ENCODE measurements at places on chromosomes 5 and 9.

GRCh38 chr5:150065346-150065745, 21.0 kb downstream of the CSF1R start:
- DNase-seq: no peak

GRCh38 chr5:127957701-127958239, 125.8 kb upstream of the SLC12A2 start:
- no peak for DNase-seq

- no peak for DNase-seq
Observed at GRCh38 chr5:149053072-149053695, 9.7 kb downstream of the SH3TC2 start.

DNA sequence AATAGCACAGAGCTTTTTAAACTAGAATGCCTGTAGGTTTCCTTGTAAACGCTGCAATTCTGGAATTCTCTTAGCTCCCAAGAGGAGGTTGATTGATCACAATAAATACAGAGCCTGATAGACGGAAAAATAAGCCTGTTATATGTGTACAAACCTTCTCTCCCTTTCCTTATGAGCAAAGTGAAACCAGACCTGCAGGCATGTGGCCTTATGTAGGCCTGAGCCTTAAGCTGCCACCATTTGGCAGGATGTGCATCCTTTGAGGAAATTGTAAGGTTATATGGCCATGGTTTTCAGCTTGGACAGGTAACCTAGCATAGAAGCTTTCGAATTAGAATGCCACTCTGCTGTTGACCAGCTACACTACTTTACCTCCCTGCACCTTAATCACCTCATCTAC, 49.1 kb downstream of the PRKACG start:
- no peak for DNase-seq

DNA sequence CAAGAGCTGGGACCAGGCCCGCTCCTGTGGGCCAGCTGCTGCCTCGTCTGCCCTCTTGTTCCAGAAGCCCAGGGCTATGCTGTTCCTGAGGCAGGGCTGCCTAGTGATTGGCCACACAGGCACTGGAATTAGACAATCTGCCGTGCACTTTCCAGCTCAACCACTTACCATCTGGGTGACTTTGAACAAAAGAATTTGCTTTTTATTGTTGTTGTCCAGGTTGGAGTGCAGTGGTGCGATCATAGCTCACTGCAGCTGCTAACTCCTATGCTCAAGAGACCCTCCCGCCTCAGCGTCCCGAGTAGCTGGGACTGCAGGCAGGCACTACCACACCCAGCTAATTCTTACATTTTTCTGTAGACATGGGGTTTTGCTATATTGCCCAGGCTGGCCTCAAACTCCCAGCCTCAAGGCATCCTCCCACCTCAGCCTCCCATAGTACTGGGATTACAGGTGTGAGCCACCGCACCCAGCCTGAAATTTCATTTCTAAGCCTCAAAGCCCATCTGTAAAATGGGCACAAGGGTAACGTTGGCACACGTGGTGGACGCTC, 1.2 kb upstream of the NEK6 start:
- DNase-seq: no peak

DNA sequence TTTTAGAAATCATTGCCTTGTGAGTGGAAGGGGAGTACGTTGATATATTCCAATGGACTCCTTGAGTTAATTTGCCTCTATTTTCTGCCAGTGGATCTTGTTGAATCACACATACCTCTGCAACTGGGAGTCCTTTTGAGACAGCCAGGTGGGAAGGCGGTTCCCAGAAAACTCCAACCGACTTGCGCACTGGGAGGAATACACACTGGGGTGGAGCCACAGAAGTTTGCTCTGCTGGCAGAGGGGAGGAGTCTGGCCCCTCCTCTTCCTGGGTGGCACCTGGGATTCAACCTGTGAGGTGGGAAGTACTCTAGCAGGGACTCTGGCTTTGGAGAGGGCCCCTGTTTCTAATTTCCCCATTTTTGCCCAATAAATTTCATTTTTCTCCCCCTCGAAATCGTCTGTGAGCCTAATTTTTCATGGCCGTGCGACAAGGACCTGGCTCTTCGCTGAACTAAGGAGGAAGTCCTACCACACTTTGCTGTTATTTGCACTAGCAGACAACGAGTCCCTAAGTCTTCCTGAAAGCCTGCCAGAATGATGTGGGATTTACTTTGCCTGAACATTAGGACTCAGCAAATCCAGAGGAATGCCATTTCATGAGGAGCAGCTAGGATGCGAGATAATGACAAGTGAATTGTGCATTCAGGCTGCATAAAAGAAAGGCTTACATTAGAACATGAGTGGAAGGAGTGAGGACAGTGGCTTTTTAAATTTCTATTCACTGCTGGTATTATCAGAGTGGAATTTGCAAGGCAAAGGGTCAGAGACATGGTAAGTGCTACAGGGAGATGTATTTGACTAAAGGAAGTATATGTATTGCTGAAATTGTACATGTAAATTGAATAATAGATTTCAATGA, 67.2 kb downstream of the PRLR start:
- DNase-seq: no peak

- no peak for DNase-seq
Observed at GRCh38 chr5:149229298-149229937, 42.2 kb upstream of the AFAP1L1 start.

- no peak for DNase-seq
Observed at GRCh38 chr5:168833936-168834335, 254.8 kb upstream of the PANK3 start.

DNA sequence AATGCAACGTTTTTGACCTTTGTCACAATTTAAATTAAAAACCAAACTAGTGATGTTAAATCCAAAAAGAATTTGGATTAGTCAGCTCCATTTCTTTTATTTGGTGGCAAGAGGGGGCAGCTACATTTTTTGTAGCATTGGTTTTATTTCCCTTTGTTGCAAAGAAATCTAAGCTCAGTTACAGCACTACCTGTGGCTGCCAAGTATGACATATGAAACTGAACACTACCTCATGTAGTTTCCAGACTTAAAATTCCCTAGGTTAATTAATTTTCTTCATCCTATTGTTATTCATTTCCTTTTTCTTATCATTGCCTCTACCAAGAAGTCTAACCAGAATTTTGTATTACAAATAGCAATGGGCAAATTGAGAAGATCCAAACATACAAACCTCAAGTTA, 393.5 kb downstream of the BRINP1 start:
- DNase-seq: no peak

- DNase-seq: no peak
Observed at GRCh38 chr5:7878381-7878873, 9.5 kb downstream of the MTRR start.

DNA sequence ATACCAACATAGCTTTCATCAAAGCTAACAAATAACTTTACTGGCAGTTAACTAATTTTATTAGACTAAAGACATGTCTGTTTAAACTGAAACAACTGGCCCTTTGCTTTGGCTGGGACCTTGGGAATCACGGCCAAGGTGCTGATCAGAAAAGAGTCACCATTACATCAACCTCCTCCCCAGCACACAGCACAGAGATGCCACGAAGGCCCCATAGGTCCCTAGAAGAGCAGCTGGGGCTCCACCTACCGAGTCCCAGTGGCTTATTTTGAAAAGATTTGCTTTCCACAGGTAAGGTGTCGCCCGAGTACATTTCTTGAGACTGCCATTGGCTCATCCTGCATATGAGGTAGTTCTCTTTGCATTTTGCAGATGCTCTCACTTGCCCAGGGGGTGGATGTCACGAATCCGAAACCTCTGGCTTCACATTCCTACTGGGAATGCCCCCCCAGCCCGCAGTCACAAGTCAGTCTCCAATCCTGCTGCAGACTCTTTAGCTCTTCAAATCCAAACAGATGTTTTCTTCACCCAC, 18.8 kb upstream of the HSD17B3 start:
- DNase-seq: no peak

DNA sequence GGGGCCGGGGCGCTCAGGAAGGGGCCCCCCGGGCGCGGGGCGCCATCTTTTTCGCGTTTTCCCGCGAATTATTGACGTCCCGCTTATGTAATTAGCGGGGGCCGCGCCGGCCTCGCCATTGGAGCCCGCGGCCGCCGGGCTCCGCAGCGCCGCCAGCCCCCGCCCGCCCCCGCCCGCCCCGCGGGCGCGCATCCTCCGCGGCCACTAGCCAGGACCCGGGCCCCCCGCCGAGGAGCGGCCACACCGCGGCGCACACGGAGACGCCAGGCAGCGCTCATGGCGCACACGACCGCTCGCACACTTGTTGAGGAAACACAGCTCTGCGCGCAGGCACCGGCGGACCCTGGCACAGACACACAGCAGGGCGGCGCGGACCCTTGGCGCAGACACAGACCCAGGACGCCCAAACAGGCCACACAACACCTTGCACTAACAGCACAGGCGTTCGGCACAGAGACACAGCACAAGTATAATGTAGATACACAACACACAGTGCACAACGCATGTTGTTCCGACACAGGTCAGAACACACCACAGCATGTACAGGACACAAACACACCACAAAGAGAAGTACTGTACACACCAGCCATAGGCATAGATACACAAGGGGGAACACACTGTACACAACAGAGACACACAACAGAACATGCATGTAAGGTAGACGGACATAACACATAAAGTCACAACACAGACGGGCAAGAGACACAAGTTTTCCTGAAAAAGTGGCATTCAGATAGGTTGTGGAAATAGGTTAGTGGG, 467 bp upstream of the PHF19 start:
- DNase-seq: peak; percentile 52

DNA sequence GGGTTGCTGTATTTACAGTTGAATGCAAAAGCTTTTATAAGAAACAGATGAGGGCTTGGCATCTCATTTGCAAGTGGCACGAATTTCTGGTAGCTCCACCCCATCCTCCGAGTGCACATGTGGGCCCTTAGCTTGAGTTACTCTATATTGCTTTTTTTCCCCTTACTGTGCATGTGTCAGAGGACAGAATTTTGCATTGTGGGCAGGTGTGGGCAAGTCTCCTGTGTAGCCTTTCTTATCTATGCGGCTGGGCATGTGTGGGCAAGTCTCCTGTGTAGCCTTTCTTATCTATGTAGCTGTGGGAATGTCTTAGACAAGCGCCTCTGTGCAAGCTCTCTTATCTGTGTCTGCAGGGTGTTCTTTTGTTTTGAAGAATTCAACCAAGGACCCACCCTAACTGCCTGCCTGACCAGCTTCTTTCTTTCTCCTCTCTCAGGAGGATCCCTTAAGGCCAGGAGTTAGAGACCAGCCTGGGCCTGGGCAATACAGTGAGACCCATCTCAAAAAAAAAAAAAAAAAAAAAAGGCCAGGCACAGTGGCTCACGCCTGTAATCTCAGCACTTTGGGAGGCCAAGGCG, 34.1 kb upstream of the SIL1 start:
- no peak for DNase-seq

DNA sequence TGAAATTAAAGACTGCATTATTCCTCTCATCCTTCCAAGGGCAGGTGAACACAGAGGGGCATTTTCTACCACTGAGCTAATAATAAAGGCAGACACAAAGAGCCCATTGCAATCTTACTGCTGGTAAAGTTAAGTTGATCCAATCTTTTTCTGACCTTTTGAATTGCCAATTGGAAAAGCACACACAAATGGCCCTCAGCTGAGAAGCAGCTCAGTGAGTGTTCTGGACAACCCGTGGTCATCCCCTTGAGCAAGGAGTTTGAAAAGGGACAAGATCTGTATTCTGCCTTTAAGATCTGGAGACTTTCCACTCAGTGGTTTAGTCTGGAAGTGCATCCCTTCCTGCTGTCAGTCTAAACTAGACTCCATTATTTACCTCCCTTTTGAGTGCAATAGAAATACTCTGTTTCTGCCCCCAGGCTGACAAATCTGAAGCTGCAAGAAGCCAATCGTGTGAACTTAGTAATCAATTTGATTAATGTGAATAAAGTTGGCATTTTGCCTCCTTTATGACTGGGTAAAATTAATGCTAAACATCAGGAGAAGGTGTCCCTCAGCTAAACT, 835.7 kb downstream of the MAT2B start:
- no peak for DNase-seq

- no peak for DNase-seq
Observed at GRCh38 chr9:21906881-21907280, 87.3 kb downstream of the CDKN2A start.

GRCh38 chr5:39577529-39577928, 152.7 kb upstream of the DAB2 start:
- no peak for DNase-seq

GRCh38 chr5:149938791-149939358, 5.7 kb downstream of the PDE6A start:
- DNase-seq: no peak

- DNase-seq: no peak
Observed at GRCh38 chr5:92371889-92372235, 988.7 kb upstream of the ARRDC3 start.

DNA sequence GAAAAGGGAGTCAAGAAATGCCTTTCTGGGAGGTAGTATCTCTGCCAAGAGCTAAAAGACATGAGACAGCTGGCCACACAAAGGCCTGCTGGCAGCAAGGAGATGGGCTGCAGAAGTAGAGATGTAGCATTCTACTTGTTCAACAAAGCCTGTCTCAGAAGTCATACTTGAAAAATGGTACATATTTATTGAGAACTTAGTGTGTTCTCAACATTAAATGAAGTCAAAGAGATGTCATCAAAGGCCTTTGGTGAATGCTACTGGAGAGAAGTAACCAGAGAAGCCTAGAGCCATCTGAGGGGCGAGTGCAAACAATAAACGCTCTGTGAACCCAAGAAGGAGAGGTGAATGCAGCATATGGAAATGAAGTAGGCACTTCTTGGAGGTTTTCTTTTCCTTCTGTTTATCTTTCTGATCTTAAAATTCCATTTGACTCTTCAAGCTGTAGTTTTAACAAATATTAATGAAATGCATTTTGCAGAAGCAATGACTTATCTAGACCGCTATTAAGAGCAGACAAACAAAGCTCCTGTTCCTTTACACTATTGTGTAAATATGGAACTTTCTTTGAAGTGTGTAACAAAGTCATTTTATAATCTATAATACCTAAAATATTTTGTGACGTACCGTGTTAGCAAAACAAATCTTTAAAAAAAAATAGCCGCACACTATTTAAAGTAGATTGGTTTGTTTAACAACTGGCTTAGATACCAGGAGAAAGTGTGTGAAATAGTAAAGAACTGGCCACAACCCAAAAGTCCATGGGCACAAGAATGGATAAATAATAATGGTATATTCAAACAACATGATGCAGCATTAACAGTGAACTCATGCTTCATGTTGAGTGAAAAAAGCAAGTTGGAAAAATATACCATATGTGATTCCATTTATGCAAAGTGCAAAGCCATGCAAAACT, 70.2 kb downstream of the ZNF608 start:
- DNase-seq: no peak

DNA sequence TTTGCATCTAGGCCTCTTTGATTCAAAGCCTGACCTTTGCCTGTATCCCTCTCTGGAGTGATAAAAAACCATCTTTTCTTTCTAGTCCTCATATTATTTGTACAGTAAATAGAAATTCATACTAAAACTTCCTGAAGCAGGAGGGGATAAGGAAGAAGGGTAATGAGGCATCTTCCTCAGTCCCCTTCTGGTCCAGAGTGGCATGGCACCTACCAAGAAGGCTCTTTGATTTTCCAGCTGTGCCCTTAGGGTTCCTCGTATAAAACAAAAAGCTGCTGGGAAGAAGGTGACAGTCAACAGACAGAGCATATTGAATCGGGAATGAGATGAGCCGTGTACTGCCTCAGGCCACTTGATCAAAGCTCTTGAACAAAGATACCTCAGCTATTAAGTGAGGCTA, 71.9 kb upstream of the SPDL1 start:
- DNase-seq: no peak

- no peak for DNase-seq
Observed at GRCh38 chr5:159034083-159034824, 65.5 kb downstream of the EBF1 start.
